ENCODE measurements at places on chromosomes 11 and 22. TPM values are rescaled to one million over a fixed set of nuclear protein-coding genes. Genes with fewer than 3 reads are reported as not detected.
A peak's percentile ranks its signal among the peaks of the same experiment; 100 is the strongest.

DNA sequence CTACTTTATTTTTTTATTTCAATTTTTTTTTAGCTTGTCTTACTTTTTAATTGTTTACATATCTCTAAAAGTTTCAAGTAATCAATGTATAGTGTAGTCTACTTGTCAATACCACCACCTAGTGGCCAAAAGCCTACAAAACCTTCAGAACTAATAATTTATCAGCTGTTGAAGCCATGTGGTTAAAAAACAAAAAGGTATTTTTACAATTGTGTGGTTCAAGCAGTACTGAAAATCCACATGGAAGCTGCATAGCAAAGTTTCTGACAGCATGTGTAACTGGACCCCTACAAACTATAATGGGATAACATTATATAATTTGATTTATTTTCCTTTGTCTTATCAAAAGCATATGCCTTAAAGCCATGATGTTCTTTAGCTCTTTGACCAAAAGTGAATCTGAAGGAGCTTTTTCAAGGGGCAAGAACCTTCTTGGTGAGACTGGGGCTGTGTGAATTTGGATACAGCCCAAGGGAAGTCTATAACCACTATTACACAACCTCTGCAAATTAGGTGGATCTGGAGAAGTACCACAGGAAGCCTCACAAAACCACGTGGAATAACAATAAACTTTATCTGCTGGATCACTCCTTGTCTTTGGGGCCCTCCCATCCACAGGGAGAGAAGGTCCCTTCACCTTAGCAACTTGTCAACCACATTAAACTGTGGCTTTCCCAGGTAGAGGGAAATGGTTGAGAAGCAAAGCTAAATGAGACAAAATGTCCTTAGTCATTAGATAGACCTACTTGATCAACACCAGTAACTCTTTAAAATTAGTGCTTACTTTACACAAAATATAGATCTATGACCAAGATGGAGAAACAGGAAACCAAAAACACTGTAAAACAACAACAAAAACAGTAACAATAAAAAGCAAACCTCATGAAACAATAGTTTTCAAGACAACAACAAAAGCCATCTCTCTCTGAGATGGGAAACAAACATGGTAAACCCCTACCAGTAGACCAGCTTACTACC, 9.9 kb downstream of the NARS2 start:
- H3K4me3 ChIP-seq: no peak overlapping the region
- no peaks in the 10 kb centered on the region for H3K27me3 ChIP-seq

GRCh38 chr11:133204158-133204557, 328.1 kb downstream of the OPCML start:
- DNase-seq: no peak
- H3K36me3 ChIP-seq: no peaks in the 10 kb centered on the region
- no peaks in the 10 kb centered on the region for H3K4me1 ChIP-seq
- H3K27me3 ChIP-seq: no peaks in the 10 kb centered on the region
- H3K4me3 ChIP-seq: no peak overlapping the region

DNA sequence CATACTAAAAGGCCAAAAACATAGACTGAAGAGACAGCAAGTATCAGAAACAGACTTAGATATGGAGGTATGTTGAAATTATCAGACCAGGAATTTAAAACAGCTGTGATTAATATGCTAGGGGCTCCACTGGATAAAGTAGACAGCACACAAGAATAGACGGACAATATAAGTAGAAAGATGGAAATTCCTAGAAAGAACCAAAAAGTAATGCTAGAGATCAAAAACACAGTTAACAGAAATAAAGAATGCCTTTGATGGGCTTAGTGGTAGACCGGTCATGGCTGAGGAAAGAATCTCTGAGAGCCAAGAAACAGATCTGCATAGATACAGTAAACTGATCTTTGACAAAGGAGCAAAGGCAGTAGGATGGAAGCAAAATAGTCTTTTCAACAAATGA, 250.2 kb downstream of the SWAP70 start:
- H3K4me1 ChIP-seq: no peaks in the 10 kb centered on the region
- H3K4me3 ChIP-seq: no peak overlapping the region
- H3K36me3 ChIP-seq: no peaks in the 10 kb centered on the region
- no peak for DNase-seq
- no peaks in the 10 kb centered on the region for H3K27me3 ChIP-seq

SMDT1 gene
- 65.2 TPM for total RNA-seq

DNA sequence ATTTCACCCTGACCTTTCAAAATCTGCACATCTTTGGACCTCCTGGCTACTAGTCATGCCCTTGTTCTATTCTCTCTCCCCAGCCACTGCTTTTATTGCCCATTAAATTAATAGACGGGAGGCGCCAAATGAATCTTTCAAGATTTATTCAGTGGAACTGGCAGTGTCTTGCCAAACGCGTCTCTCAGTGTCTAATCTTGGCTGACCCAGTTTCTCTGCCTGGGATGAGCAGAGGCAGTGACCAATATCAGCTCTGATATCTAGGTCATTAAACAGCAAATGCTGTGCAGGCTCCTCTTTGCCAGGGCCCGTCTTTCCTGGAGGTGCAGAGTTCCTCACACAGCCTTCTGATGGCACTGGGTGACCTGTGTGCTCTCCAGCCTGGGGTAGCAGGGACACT, 74.0 kb downstream of the TRAF6 start:
- H3K27ac ChIP-seq: no peak overlapping the region
- DNase-seq: no peak
- peaks cover 7% of the 10 kb centered on the region for H3K27me3 ChIP-seq
- no peak overlapping the region for H3K4me3 ChIP-seq

DNA sequence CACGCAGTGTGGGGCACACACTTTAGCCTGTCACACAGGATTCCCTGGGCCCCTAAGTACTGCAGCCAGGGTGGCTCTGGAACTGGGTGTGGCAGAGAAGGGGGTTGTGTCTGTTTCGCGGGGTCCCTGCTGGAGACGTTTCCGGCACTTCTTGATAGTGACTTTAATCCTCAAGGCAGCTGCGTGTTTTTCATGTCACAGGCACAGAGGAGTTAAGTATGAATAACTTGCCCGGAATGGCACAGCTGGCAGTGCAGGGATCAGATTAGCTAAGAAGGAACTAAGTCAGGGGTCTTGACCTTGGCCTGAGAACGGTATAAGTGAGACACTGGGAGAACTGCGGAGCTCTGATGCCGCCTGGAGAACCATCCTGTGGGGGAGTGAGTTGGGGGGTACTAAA, 7.5 kb upstream of the KRTAP5-7 start:
- H3K4me3 ChIP-seq: no peak overlapping the region
- no peak for DNase-seq
- H3K4me1 ChIP-seq: peaks cover 11% of the 10 kb centered on the region

DNA sequence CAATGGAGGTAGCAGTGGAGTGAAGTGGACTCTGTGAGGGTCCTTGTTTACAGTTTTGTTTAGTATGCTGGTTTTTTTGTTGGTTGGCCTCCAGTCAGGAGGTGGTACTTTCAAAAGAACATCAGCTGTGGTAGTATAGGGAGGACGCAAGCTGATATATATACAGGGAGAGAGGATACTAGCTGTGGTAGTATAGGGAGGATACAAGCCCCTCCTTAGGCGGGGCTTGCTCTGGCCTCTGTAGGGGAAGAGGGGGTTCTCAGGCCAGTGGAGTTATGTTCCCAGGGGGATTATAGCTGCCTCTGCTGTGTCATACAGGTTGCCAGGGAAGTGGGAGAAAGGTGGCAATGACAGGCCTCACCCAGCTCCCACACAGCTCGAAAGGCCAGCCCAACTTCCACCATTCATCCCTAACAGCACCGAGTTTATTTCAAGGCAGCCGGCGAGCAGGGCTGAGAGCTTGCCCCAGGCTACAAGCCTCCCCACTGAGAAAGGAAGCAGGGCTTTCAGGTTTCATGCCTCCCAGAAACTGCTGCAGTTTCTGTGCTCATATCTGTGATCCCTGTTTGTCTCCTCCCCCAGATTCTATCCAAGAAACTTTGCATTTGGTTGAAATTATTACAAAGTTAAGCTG, 10.4 kb downstream of the OR52E6 start:
- no peak overlapping the region for H3K27ac ChIP-seq
- no peaks in the 10 kb centered on the region for H3K36me3 ChIP-seq
- H3K27me3 ChIP-seq: no peaks in the 10 kb centered on the region
- H3K4me1 ChIP-seq: no peaks in the 10 kb centered on the region
- H3K4me3 ChIP-seq: no peak overlapping the region
- DNase-seq: no peak

DNA sequence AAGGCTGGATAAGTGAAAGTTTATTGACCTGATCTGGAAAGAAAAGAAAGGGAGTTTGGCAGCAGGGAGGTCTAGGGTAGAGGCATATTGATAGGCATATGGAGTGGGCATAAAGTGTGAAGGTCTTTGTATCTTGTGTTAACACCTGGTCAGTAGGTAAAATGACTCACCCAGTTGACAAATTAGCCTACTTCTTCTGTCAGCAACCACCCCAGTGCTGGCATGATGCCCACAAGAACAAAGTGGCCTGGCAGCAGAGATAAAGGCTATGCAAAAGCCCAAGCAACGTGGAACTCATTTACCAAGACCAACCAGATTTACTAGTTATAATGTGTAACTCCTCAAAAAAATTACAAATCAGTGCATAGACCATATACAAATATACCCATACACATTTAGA, 4.9 kb downstream of the OR10A3 start:
- no peaks in the 10 kb centered on the region for H3K4me1 ChIP-seq
- H3K27ac ChIP-seq: no peak overlapping the region
- H3K27me3 ChIP-seq: no peaks in the 10 kb centered on the region
- no peak for DNase-seq

GRCh38 chr11:117843666-117844484, 19.3 kb upstream of the FXYD2 start:
- H3K27ac ChIP-seq: no peak overlapping the region
- no peaks in the 10 kb centered on the region for H3K4me1 ChIP-seq
- no peaks in the 10 kb centered on the region for H3K27me3 ChIP-seq
- no peaks in the 10 kb centered on the region for H3K36me3 ChIP-seq
- H3K4me3 ChIP-seq: no peak overlapping the region

DNA sequence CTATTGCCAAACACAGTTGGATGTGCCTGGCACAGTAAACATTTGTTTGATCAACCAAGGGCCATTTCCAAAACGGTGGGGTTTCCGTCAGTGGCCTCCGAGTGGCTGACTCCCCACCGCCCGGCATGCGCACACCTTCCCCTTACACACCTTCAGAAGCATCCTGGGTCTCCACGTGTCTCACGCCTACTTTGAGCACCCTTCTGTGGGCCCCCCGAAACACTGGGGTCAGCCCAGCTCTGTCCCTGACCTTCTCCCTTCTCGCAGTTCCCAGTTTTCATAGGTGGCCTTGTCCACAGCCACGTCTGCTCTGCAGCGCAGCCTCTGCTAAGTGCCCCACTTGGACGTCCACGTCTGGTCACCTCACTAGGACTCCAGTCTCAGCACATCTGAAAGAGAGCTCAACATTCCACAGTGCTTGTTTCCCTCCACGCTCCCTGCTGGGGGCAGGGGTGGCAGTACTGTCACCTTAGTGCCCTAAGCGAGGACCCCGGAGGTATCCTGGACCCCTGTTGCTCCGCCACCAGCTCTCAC, 13.2 kb upstream of the SHANK2 start:
- no peak overlapping the region for H3K27ac ChIP-seq
- DNase-seq: no peak
- H3K27me3 ChIP-seq: peaks cover 14% of the 10 kb centered on the region
- H3K4me1 ChIP-seq: no peaks in the 10 kb centered on the region

DNA sequence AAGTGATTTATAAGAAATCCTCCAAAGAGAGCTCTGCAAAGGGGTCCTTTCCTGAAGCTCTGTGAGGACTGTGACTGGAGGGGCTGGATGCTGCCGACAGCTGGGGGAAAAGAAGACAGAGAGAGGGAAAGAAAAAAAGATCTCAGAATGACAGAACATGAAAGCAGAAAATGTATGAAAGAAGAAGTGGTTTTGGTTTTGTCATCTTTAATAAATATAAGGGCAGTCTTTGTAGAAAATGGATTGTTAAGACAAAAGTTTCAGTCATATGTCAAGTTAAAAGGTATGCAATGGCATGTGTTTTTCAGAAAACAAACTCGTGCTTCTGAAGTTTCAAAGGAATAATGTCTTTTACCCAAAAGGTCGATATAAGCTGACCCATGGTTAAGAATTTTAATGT, 105.5 kb downstream of the CCDC83 start:
- no peak for DNase-seq
- H3K36me3 ChIP-seq: peaks cover 94% of the 10 kb centered on the region
- no peaks in the 10 kb centered on the region for H3K4me1 ChIP-seq
- H3K27me3 ChIP-seq: no peaks in the 10 kb centered on the region
- H3K4me3 ChIP-seq: no peak overlapping the region
- no peak overlapping the region for H3K27ac ChIP-seq

GRCh38 chr22:29879753-29880152, 3.2 kb upstream of the MTMR3 start:
- H3K27me3 ChIP-seq: no peaks in the 10 kb centered on the region
- H3K27ac ChIP-seq: no peak overlapping the region
- peak; percentile 15 for DNase-seq

- H3K27ac ChIP-seq: no peak overlapping the region
- peaks cover 12% of the 10 kb centered on the region for H3K4me1 ChIP-seq
- H3K36me3 ChIP-seq: 0 out of 3 replicates have a peak, but pooled peaks cover 5% of the 10 kb centered on the region
- H3K27me3 ChIP-seq: no peaks in the 10 kb centered on the region
Measured at GRCh38 chr11:120217526-120217925, 6.7 kb downstream of the OAF start.

DNA sequence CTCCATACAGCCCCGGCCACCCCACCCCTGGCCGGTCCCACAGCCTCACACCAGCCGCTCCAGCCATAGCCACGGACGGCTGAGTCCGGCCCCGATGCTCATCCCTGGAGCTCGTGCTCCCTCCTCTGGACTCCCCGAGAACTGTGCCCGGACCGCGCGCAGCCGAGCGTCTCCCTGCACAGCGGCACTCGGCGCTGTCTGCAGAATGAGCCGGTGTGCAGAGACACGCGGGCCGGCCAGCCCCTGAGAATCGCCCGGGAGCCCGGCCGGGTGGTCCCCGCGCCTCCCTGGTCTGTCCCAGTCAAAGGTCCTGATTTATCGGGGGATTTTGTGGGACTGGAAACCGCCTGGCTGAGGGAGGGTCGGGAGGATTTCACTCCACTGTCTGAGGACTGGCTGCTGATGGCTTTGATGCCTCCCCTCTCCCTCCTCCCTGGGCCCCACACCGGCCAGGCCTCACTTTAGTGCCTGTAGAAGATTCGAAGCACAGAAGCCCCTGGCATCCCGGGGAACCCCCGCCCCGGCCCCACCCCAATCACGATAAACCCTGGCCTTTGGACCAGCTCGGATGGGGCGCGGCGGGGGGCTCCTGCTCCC, 102.7 kb downstream of the BRD1 start:
- no peak overlapping the region for H3K4me3 ChIP-seq
- no peak overlapping the region for H3K27ac ChIP-seq
- peaks cover 19% of the 10 kb centered on the region for H3K4me1 ChIP-seq
